A673 (cell line): ENCODE measurements at places on chromosomes 1 and 21. TPM values are rescaled to one million over a fixed set of nuclear protein-coding genes. Genes with fewer than 3 reads are reported as not detected.

The PINK1 gene
- total RNA-seq = 7.2 and 13.3 TPM in 2 replicates

The VHLL gene
- not detected in 2 replicates for total RNA-seq

DNA sequence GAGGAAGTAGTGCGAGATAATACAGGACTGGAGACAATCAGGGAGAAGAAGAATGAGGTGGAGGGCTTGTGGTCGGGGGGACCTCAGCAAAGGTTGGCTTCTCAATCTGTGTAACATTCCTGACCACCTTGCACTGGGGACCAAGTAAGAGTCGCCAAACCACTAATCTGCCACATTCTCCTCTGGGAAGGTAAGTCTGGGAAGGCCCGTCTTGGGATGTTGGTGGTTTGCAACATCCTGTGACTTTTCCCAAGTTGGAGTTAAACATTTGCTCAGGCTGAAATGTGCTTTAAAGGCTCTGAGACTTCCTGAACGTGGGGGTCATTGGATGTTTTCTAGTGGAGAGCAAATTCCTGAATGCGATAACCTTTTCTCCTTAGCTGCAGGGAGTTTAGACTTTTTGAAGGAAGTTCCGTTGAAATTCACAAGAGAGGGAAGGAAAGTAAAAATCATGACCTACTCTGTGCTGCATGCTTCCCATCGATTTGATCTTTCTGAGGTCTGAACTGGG is 325.9 kb downstream of the RPS6KC1 start:
- no peaks in the 10 kb centered on the region for H3K36me3 ChIP-seq
- H3K4me1 ChIP-seq = no peaks in the 10 kb centered on the region

The OR2T35 gene
- not detected in 2 replicates for total RNA-seq

DNA sequence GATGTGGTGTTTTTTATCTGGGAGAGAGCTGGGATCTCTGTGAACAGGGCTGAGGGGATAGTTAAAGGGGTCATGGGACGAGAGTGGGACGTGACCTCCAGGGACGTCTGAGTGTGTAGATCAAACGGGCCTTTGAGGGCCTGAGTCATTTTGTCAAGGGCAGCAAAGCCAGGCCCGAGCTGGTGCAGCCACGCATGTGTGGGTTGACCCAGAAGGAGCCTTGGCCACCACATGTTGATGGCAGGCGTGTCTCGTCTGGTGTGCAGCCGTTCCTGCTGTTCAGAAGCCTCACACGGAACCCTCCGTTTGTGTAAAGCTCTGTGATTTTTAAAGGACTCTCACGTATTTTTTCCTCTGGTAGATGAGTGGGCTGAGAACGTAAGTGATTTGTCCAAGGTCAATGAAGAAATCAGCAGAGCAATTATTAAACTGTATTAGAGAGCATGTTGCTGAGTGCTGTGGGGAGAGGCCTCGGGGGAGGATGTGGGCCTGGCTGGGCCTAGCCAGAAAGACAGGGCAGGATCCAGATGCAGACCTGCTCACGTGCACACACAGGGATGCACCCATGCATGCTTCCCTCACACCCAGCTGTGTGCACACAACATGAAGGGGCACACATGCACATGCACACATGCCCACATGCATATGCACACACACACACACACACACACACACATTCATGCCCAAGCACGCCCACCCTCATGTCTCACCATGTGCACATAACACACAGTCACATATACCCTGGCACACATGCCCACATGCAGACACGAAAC is 89.8 kb downstream of the AJAP1 start:
- H3K4me1 ChIP-seq = no peaks in the 10 kb centered on the region
- H3K36me3 ChIP-seq = no peaks in the 10 kb centered on the region
- no peak for DNase-seq
- no peak overlapping the region for H3K27ac ChIP-seq
- no peaks in the 10 kb centered on the region for H3K27me3 ChIP-seq

GRCh38 chr1:115286431-115287205 is 51.4 kb downstream of the NGF start:
- H3K4me3 ChIP-seq = no peak overlapping the region
- no peak for DNase-seq
- H3K4me1 ChIP-seq = no peaks in the 10 kb centered on the region
- no peak overlapping the region for H3K27ac ChIP-seq
- no peaks in the 10 kb centered on the region for H3K36me3 ChIP-seq
- no peaks in the 10 kb centered on the region for H3K27me3 ChIP-seq

GRCh38 chr1:225617479-225617878 is 35.4 kb downstream of the ENAH start:
- H3K36me3 ChIP-seq = no peaks in the 10 kb centered on the region
- no peak for DNase-seq
- no peak overlapping the region for H3K4me3 ChIP-seq
- peaks cover 10% of the 10 kb centered on the region for H3K4me1 ChIP-seq
- H3K27ac ChIP-seq = no peak overlapping the region

The C1orf226 gene
- total RNA-seq = 27.9 and 34.3 TPM in 2 replicates

DNA sequence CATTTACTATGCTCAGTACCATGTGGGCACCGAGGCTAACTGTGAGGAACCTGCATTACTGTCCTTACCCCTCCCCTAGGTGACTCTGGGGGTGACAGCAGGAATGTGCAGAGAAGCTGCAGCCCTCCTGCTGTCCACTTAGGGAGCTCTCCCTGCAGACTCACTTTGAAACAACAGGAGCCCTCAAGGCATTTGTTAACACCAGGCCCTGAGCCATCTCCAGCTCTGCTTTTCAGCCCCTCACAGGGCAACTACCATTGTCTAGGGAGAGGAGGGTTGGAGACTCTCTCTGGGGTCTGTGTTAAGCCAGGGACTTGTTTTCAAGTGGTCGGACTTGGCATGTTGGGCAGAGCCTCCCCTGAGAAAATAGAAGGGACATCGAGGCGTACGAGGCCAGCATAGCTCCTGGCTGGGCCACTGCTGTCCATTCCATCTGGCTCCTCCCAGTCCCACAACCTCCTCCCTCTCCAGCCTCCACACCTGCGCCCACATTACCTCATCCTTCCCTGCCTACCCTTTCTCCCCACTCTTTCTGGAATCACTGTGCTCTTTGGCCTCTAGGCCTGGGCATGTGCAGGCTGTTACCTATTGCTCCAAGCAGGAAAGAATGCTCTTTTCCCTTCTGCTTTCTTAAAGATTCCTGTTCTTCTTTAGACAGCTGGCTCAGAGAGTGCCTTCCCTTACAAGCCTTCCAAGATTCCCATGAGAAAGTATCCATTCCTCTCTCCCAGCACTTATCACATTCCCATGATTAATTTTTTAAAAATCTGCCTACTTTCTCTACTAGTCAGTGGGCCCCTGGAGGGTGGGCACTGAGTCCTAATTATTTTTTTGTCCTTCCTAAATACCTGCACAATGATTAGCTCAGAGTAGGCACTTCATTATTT is 102.7 kb upstream of the GCLM start:
- no peak for DNase-seq
- no peaks in the 10 kb centered on the region for H3K36me3 ChIP-seq
- no peaks in the 10 kb centered on the region for H3K27me3 ChIP-seq
- no peaks in the 10 kb centered on the region for H3K4me1 ChIP-seq

The ETNK2 gene
- total RNA-seq = 7.3 and 8.3 TPM in 2 replicates

DNA sequence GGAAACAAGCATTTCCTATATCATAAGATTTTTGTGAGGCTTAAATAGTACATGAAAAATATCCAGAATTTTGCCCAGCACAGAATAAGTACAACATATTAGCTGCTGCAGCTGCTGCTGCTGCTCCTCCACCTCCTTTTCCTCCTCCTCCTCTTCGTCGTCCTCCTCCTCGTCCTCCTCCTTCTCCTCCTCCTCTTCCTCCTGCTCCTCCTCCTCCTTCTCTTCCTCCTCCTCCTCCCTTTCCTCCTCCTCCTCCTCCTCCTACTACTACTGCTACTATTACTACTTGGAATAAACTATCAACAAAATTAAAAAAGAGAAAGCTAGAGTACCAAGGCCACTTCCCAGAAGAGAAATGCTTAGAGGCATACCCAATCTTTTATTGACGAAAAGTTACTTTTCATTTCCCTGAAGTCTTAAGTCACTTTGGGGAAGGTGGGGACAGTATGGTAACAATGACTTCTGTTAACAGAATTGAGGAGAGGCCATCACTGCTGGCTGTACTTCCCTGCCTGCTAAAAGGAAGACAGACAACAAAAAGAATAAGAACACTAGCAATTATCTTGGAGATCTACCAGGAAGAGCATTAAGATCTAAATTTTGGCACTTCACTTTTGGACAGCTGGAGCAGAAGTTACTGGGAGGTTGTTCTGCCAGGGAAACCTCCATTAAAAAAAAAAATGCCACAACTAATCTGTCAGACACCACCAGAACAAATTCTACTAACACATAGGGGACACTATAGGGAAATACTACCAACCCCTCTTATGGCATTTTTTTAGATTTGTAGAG is 7.1 kb downstream of the DENND1B start:
- no peak overlapping the region for H3K4me3 ChIP-seq
- DNase-seq = no peak
- H3K36me3 ChIP-seq = no peaks in the 10 kb centered on the region

The KPRP gene
- not detected in 2 replicates for total RNA-seq

DNA sequence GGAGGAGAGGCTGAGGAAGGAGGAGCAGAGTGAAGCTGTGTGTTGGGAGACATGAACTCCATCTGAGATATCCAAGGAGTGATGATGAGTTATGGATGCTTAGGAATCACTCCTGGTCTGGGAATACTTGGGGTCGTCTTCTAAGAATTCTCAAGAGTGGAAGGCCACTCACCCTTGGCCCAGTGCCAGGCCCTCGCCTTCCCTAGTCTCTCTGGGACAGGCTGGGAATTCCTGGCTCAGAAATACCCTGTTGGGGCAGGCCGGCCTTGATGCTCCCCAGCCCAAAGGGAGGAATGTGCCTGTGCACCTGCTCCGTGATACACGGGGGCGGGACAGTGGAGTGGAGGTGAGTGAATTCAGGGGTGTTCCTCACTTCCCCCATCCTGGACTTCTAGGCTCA is 12.6 kb upstream of the LMNA start:
- H3K4me1 ChIP-seq = peaks cover 55% of the 10 kb centered on the region
- H3K27ac ChIP-seq = no peak overlapping the region

DNA sequence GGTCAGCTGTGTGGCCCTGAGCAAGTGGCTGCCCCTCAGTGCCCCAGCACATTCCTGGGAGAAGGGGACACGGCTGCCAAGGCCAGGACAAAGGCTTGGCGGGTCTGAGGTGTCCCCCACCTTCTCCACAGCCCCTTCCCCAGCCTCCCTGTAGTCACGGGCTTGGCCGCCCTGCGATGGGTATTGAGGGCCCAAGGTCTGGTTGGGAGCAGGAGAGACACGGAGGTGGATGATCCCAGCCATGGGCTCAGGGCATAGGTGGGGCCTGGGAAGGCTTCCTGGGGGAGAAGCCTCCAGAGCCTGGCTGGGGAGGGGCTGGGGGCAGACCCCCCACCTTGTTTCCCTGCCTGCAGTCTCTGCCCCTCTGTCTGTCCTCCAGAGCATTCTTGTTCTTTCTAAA is 27.0 kb downstream of the TTC39A start:
- DNase-seq = no peak
- no peaks in the 10 kb centered on the region for H3K36me3 ChIP-seq
- no peak overlapping the region for H3K4me3 ChIP-seq
- H3K27ac ChIP-seq = no peak overlapping the region
- H3K4me1 ChIP-seq = peaks cover 5% of the 10 kb centered on the region
- H3K27me3 ChIP-seq = no peaks in the 10 kb centered on the region

The PCP4L1 gene
- not detected in 2 replicates for total RNA-seq

The HFM1 gene
- 0.69 and 1.3 TPM in 2 replicates for total RNA-seq

GRCh38 chr1:166283600-166283999 is 116.8 kb upstream of the FAM78B start:
- no peak overlapping the region for H3K27ac ChIP-seq
- no peaks in the 10 kb centered on the region for H3K4me1 ChIP-seq
- no peaks in the 10 kb centered on the region for H3K36me3 ChIP-seq

The S100A7 gene
- total RNA-seq = not detected in 2 replicates

DNA sequence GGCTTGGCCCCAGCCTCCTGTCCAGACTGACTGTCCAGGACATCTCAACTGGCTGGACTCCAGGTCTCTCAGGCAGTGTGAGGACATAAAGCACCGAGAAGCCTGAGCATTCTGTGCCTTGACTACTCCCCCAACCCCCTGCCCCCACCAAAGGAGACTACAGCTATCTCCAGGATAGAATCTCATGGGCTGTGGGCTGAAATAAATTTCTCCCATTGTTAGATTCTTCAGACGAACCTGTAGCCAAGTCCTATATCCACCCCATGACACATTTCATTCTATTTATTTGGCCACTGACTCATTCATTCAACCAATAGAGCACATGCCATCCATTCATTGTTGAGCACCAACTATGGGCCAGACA is 11.4 kb downstream of the VWA5B1 start:
- H3K27me3 ChIP-seq = peaks cover 20% of the 10 kb centered on the region
- no peak overlapping the region for H3K27ac ChIP-seq
- no peak for DNase-seq
- no peaks in the 10 kb centered on the region for H3K4me1 ChIP-seq
- H3K4me3 ChIP-seq = no peak overlapping the region
- H3K36me3 ChIP-seq = no peaks in the 10 kb centered on the region

The DNM3 gene
- 0.71 and 0.94 TPM in 2 replicates for total RNA-seq

- H3K36me3 ChIP-seq = no peaks in the 10 kb centered on the region
- H3K27me3 ChIP-seq = no peaks in the 10 kb centered on the region
- H3K4me1 ChIP-seq = no peaks in the 10 kb centered on the region
- H3K4me3 ChIP-seq = no peak overlapping the region
These were observed 16.7 kb downstream of the HMGN1 start for GRCh38 chr21:39332175-39332574.

DNA sequence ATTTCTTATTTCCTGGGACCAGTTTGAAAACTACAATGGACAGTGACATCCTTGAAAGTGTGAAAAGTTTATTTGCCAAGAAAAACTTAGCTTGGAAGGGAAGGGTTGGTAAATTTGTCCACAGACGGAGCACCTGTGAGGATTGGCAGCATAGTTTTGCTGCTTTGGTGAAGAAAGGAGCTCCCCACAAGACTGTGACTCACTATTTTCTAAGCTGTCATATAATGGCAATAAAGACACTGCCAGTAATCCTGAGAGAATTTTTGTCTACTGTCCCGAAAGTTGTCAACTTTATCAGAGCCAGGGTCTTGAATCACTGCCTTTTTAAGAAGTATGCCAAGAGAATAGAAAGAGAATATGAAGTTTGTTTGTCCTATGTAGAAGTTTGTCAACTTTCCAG is 230.8 kb downstream of the NEGR1 start:
- no peak overlapping the region for H3K27ac ChIP-seq
- DNase-seq = no peak
- no peaks in the 10 kb centered on the region for H3K4me1 ChIP-seq
- no peaks in the 10 kb centered on the region for H3K36me3 ChIP-seq

- H3K4me3 ChIP-seq = no peak overlapping the region
- no peak for DNase-seq
- no peaks in the 10 kb centered on the region for H3K27me3 ChIP-seq
- peaks cover 5% of the 10 kb centered on the region for H3K4me1 ChIP-seq
These were observed 11.4 kb downstream of the TMEM81 start for GRCh38 chr1:205072881-205073280.

The OR2L3 gene
- total RNA-seq = not detected in 2 replicates

The FYB2 gene
- 0.47 TPM in 1 of 2 replicates, not detected in the other for total RNA-seq

- peak; percentile 18 for DNase-seq
- peaks cover 9% of the 10 kb centered on the region for H3K4me1 ChIP-seq
- peak overlapping the region; percentile 28 for H3K4me3 ChIP-seq
- H3K27ac ChIP-seq = no peak overlapping the region
- H3K27me3 ChIP-seq = peaks cover 76% of the 10 kb centered on the region
These were observed 534 bp downstream of the KCNH1 start for GRCh38 chr1:211133393-211133835.

The ABCA4 gene
- 0.09 and 0.44 TPM in 2 replicates for total RNA-seq
